ENCODE measurements at places on chromosomes 16 and 17. TPM values are rescaled to one million over a fixed set of nuclear protein-coding genes. Genes with fewer than 3 reads are reported as not detected.

The EMC8 gene
- 44.3 TPM for total RNA-seq

The SLFN14 gene
- not detected for total RNA-seq

The CLEC18C gene
- total RNA-seq, result 1.4 TPM

The DPEP1 gene
- not detected for total RNA-seq

The TNFRSF13B gene
- 0.24 TPM for total RNA-seq

All from tracheal epithelial cell (primary cell).